Left hindlimb (tissue), 1 donor: ENCODE measurements at places on chromosomes 7 and 10.

DNA sequence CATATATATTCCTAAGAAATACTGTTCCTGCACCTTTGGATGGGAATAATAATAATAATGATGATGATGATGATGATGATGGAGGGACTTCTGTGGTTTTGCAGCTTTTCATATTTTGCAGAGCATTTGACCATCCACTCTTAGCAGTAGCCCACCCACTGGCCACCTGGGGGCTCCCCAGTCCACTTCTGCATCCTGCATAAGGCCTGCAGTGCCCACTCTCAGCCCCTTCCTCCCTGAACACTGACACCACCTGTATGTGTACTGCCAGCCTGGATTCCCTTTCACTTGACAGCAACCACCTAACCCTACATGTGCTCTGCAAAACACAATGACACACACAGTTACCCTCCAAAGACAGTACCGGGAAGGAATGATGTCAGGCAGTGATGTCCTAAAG is 131.4 kb downstream of the ADAM12 start:
- no peak for DNase-seq

DNA sequence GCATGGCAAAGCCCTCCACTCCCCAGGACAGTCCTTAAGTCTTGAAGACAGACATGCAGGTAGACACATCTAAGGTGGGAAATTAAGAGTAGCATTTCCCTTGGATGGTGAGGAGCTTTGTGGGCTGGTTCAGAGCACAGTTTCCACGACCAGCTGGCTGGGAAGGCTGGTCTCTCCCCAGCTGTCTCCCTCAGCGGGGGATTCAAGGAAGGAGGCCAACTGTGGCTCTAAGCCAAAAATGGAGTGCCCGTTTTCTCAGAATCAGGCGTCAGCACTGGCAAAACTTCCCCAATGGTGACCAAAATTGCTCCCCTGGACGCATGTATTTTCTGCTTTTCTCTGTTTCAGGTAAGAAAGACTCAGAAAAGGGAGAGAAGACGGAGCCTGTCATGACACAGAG is 230.6 kb upstream of the FZD8 start:
- peak; percentile 48 for DNase-seq

DNA sequence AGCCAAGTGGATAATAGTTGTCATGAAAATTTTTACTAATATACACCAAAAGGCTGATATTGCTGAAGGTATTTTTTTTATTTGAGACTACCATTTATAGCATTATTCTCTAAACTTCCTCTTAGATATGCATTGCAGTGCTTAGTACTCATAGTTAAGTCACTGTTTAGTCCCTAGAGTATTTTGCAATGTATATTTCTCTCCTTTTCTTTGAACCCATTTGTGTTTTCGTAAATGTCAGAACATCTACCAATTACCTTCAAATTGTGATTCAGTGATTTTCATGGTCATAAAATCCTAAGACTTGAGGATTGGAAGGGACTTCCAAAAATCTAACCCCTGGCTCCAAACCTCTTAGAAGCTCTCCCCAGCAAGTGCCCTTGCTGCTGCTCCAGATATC is 21.5 kb upstream of the CYP26C1 start:
- no peak for DNase-seq

- peak; percentile 74 for DNase-seq
Observed at GRCh38 chr10:76336213-76336963, 905.0 kb downstream of the LRMDA start.

GRCh38 chr7:27242154-27242553 is 448 bp upstream of the EVX1 start:
- DNase-seq = no peak

DNA sequence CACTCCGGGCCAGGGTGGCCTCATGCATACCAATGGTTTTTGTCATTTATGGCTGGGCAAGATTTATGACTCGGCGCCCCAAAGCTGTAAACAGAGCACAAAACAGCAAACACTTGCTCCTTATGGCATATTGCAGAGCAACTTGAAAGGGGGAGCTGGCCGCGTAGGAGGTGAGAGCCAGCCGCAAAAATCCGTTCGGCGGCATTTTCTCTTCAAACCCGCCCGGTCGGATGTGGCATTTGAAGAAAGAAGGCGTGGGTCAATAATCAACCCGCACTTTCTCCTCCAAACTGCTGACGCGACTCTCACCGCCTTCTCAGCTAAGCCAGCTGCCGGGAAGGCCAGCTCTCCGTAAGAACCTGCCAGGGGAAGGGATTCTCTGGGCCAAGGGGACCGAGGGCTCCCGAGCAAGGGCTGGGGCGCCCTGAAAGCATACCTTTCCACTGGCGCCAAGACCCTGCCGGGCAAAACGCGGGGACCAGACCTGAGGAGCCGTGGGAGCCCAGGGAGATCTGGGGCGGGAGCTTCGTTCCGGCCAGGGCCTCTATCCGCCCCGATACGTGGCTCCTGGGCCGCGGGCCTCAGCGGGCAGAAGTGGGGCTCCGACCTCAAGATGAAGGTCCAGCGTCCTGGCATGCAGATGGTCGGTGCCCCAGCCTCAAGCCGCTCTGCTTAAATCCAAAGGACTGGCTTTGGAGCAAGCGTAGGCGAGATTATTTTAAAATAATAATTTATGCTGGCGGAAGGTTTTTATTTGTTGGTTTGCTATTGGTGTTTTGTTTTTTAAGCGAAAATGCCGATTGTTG is 12.9 kb upstream of the HOXA2 start:
- peak; percentile 47 for DNase-seq

GRCh38 chr10:102342458-102342857 is 53.0 kb upstream of the NFKB2 start:
- no peak for DNase-seq

DNA sequence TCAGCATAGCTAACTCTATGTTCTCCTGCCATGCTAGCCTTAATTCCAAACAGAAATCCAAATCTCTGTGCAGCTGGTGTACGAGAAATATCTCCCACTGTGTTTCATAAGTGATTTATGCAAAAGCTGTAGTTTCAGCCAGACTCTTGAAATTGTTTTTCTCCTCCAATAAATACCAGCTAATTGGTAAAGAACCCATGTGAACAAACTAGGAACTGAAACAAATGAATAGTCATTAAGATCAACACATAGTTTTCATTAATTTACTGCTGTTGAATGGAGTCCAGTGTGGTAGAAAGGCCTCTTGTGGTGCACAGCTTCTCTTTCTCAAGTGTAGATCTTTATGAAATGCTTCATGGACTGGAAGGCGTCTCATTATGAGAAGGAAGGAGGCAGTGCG is 18.4 kb downstream of the PPP1R17 start:
- DNase-seq = no peak

GRCh38 chr10:13969792-13970140 is 361.0 kb downstream of the FRMD4A start:
- DNase-seq = no peak
